Activated CD8-positive, alpha-beta memory T cell treated with anti-CD3 and anti-CD28 coated beads for 1 hour (primary cell): ENCODE measurements at places on chromosomes 12 and 14.
A peak's percentile ranks its signal among the peaks of the same experiment; 100 is the strongest.

DNA sequence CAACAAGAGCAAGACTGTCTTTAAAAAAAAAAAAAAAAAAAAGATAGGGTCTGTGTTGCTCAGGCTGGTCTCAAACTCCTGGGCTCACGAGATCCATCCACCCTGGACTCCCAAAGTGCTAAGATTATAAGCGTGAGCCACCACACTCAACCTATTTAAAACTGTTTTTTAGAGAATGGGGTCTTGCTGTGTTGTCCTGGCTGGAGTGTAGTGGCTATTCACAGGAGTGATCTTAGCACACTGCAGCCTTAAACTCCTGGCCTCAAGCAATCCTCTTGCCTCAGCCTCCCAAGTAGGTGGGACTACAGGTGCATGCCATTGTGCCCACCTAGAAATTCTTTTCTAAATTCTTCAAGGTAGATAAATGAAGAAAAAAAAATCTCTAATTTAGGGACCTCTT is 7.6 kb downstream of the COQ10A start:
- no peak for DNase-seq

- no peak for DNase-seq
These were observed 42.3 kb downstream of the DPF3 start for GRCh38 chr14:72851635-72852034.

GRCh38 chr14:31154956-31155355 is 52.6 kb downstream of the HECTD1 start:
- DNase-seq: no peak

DNA sequence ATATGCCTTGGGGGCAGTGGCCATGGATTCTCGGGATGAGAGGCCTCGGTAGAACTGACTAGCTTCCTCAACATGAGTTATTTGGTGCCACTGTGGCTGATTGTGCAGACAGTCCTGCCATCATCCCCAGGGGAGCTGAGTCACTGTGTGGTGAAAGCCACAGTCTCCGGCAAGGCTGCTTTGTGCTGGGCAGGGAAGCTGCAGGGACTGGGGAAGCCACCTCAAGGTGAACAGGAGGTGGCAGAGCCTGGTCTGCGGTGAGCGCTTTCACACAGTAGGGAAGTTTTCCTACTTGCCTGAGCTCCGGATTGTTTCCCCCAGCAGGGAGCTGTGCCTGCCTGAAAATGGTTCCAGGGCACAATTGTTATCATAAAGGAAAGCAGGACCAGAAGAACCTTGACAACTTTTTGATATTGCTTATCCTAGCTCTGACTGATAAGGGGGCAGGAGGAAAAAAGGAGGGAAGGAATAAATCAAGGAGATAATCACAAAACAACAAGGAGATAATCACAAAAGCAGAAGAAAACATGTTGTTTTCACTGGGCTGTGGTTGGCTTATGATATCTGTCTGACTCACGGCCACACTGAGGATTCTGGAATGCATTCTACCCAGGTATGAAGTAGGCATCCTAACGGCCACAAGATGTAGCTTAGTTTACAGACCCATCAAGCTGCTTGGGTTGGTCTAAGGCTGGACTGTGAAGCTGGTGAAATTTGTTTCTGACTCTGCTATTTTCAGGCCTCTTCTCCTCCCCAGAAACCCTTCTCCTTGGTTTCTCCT is 32.2 kb upstream of the GNG2 start:
- DNase-seq: peak; percentile 46

DNA sequence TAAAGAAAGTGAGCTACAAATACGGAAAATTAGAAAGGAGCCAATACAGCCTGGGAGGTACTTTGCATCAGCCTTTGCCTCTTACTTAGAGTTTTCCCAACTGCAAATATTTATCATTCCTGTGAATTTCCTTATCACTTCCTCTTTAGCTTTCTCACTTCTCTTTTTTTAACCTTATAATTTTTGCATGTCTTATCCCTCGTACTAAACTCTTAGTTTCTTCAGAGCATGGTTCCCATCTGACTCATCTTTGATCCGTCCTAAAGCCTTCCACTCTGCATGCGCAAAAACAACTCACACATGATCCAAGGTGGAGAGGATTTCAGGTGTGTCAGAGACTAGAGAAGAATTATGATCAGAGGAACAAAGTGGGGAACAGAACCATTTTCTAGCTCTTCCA is 9.6 kb upstream of the SNAPC1 start:
- no peak for DNase-seq

GRCh38 chr14:34104489-34105397 is 153.9 kb upstream of the EGLN3 start:
- no peak for DNase-seq

- no peak for DNase-seq
These were observed 124.6 kb upstream of the FRMD6 start for GRCh38 chr14:51527073-51527472.

GRCh38 chr12:12560587-12561370 is 1.9 kb downstream of the DUSP16 start:
- peak; percentile 18 for DNase-seq

DNA sequence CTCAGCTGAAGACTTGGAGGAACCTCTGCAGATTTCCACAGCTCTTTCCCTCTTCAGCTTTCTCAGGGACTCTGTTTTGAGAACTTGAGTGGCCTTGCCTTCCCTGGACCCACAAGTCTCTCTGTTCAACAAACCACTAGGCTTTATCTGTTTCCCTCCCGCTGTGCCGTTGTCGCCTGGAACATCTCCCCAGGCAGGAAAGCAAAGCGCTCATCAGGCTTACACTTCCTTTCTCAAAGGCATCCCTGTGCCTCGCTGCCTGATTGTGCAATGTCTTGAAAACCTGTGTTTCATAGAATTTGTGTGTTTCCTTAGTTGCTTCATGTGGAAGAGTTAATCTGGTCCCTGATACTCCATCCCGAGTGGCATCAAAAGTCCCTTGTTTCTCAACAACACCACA is 64.1 kb downstream of the PPM1A start:
- no peak for DNase-seq

- no peak for DNase-seq
These were observed 46.6 kb downstream of the CNTN1 start for GRCh38 chr12:40738856-40739255.

DNA sequence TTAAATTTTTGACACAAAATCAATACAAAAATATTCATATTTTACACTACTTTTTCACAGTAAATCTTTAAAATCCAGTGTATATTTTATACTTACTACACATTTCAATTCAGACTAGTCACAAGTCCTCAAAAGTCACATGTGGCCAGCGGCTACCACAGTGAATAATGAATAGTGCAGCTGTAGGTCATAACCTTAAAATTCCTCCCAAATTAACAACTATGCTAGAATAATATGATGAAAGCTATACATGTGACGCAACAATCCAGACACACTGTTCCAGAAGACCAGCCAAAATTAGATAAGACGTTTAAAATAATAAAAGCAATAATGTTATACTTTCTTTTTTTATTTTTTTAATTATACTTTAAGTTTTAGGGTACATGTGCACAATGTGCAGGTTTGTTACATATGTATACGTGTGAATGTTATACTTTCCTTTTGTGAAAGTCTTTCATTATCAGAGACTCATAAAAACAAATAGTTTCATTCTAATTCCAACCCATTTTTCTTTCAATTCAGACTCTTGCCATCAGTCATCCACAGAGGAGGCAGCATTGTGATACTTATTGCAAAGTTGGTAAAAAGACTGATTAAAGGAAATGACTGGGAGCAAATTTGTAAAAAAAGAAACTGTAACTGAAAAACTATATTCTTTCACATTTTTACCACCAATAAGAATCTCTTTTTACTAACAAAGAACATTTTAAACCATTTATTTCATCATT is 67.0 kb downstream of the C2CD5 start:
- no peak for DNase-seq

DNA sequence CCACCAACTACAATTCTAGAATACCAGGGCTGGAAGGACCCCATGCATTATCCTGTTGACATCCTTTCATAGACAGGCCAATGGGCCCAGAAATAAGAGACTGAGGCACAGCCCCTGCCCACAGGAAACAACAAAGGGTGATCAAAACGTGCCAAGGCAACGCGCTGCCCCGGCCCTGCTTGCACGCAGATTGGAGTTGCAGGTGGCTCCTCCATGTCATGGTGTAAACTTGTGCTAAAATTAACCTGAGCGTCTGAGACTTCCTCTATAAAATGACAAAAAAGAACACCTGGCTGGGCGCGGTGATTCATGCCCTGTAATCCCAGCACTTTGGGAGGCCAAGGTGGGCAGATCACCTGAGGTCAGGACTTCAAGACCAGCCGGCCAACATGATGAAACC is 30.1 kb downstream of the SPRING1 start:
- DNase-seq: no peak

GRCh38 chr14:76551906-76552305 is 176.0 kb downstream of the ESRRB start:
- no peak for DNase-seq

DNA sequence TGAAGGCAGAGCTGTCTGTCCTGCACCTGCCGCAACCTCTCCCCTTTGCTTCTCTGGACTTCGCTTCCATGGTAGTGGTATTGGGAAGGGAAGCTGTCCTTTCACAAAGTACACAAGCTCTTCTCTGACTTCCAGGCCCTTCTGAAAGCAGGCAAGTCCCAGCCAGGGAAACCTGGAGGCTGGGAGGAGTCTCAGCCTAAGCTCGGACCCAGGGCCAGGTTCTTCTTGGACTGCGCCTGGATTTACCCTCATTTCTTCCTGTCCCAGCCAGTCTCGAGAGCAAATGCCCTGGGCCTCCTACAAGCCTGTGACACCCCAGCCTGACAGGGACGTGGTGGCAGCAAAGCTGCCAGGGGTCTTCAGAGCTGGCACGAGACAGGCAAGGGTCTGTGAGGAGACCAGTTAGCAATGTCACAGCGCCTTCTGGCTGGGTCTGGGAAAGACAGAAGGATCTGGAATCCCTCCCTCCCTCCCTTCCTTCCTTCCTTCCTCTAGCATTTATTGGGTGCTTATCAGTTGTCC is 22.4 kb downstream of the ISCA2 start:
- no peak for DNase-seq

DNA sequence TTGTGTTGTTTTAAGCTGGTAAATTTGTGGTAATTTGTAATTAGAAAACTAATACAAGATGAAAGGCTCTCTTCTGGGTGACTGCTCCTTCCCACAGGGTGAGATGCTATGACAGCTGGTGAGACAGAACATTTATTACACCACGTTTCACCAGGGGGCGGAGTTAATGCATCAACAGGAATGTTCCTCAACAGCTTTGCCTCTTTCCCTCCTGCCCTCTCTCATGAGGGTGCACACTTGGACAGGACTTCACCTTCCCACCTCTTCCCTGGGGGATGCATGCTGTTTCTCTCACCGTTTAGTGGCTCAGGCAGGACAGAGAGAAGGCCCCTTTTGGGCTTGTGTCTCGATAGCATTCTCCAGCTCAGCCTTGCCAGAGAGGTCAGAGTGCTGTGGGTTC is 13.4 kb upstream of the PPP1R1A start:
- no peak for DNase-seq

GRCh38 chr12:107393043-107393717 is 292.4 kb upstream of the PWP1 start:
- no peak for DNase-seq

DNA sequence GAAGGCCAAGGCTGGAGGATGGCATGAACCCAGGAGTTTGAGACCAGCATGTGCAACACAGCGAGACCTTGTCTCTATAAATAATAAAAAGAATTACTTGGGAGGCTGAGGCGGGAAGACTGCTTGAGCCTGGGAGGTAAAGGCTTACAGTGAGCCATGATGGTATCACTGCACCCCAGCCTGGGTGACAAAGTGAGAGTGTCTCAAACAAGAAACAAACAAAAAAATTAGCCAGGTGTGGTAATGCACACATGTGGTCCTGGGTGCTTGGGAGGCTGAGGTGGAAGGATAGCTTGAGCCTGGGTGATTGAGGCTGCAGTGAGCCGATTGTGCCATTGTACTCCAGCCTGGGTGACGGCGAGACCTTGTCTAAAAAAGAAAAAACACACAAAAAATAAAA is 1.7 kb upstream of the GPRC5A start:
- DNase-seq: no peak

DNA sequence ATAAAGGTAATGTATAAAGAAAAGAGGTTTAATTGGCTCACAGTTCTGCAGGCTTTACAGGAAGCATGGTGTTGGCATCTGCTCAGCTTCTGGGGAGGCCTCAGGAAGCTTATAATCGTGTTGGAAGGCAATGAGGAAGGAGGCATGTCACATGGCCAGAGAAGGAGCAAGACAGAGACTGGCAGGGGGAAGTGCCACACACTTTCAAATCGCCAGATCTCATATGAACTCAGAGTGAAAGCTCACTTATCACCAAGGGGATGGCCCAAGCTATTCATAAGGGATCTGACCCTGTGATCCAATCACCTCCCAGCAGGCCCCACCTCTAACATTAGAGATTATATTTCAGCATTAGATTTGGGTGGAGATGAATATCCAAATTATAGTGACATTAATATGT is 26.3 kb downstream of the LDHB start:
- no peak for DNase-seq

DNA sequence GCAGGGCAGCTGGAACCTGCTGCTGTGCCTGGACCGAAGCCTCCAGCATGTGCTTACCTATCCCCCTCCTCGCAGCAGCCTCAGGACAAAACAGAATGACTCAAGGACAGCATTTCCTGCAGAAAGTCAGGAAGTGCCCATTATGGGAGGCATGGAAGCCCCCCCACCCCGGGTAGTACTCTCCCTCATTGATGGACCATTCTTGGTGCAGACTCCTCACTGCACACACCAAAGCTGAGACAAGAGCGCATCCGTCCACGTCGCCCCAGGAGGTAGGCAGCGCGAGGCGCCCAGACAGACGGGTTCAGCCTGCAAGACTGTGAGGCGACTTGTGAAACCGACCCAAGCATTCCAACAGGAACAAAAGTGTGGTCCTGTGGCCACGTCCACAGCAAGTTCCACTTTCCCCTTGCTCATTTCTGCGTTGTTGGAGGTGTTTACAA is 243.9 kb upstream of the ATXN7L3B start:
- DNase-seq: no peak

DNA sequence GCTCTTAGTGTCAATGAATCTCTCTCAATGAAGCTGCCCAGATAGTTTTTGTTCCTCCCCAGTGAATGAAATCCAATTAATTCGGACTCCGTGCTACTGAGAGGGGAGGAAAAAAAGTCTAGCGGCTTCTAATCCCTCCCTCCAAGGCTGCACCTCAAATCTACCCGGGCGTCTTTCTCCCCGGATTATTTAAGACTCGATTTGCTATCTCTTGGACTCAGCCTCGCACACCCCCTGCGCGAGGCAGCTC is 134 bp downstream of the DUSP6 start:
- no peak for DNase-seq

GRCh38 chr14:94403312-94403932 is 15.0 kb upstream of the SERPINA1 start:
- DNase-seq: no peak

- DNase-seq: peak; percentile 4
These were observed 1.0 kb upstream of the NAP1L1 start for GRCh38 chr12:76085520-76085868.

GRCh38 chr12:21773263-21773741 is 1.2 kb downstream of the KCNJ8 start:
- no peak for DNase-seq

DNA sequence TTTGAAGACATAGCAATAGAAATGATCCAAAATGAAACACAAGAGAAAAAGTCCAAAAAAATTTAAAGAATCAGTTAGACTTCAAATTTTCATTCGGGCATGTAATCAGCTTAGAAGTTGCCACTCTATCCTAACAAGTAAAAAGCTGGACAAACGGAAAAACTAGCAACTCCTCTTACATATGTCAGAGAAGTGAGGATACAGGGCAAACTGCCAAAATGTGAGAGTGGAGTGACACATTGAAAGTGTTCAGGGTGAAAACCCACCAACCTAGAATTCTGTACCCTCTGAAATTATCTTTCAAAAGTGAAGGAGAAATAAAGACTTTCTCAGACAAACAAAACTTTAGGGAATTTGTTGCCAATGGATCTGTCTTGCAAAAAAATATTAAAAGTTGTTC is 42.0 kb upstream of the CHPT1 start:
- DNase-seq: no peak

- DNase-seq: no peak
These were observed 6.5 kb upstream of the CDK2AP1 start for GRCh38 chr12:123278101-123278627.
